Muscle of back (tissue), 13 donors: ENCODE measurements at places on chromosomes 6 and 20. TPM values are rescaled to one million over a fixed set of nuclear protein-coding genes. Genes with fewer than 3 reads are reported as not detected.

DNA sequence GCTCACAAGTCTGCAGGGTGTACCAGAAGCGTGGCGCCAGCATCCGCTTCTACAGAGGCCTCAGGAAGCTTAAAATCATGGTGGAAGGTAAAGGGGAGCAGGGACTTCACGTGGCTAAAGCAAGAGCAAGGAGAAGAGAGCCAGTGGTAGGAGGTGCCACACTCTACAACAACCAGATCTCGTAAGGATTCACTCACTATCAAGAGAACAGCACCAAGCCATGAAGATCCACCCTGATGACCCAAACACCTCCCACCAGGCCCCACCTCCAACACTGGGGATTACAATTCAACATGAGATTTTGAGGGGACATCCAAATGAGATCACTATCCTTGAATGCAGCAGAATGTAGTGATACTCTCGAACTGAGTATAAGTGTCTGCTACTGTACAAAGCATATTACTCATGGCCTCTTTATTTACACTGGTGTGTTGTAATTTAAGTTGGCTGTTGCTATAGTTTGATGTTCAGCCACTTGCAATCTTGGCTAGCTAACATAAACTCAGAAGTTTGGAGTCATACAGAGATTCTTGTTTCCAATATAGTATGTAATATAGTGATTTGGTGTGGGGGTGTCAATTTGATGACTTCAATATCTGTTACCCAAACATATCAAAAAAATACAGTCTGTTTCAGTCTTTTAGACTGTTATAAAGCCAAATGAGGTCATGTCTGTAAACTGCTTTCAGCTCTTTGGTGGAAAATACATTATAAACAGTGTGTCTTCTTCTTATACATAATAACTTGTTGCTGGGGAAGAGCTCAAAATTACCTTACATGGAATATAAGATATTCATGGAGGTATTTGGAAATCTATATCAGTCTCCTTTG, 39.4 kb upstream of the MYLIP start:
- DNase-seq, result no peak

GRCh38 chr20:31602431-31602778, 2.7 kb upstream of the ID1 start:
- no peak for DNase-seq

- DNase-seq, result no peak
Observed at GRCh38 chr6:44528370-44528644, 140.8 kb downstream of the CDC5L start.

- no peak for DNase-seq
Observed at GRCh38 chr20:47558295-47559066, 56.8 kb downstream of the NCOA3 start.

DNA sequence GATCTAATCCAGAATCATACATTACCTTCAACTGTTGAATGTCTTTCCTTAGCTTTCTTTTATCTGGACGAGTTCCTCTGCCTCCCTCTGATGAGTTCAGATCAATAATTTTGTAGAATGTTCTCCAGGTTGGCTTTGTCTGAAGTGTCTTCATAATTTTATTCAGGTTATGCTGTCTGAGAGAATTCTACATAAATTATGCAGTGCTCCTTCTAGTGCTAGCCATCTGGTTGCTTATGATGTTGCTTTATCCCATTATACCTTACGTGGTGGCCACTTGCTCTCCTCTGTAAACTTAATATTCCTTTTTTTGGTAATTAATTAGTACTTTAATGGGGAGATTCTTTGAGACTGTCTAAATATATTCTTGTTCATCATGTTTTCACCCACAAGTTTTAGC, 67.7 kb upstream of the PTCHD4 start:
- no peak for DNase-seq

- no peak for DNase-seq
Observed at GRCh38 chr6:156167016-156167624, 610.1 kb upstream of the ARID1B start.

DNA sequence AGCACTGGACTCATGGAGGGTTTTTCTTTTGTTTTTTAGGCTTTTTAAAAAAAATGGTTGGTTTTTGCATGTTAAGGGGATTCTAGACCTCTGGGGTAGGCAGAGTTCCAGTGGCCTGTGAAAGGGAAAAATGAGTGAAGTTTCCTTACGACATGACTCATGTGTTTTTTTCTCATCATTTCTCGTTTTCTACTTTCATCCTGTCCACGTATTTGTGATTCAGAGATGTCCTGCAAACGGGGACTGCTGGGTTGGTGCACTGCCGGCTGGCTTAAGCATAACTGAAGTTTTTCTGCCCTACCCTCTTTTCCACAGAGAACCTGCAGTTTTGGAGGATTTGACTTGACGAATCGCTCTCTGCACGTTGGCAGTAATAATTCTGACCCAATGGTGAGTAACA, 182.3 kb downstream of the SASH1 start:
- DNase-seq, result no peak

- no peak for DNase-seq
Observed at GRCh38 chr6:150410906-150411305, 42.1 kb downstream of the IYD start.

GRCh38 chr6:131251590-131252199, 116.4 kb downstream of the AKAP7 start:
- peak; percentile 59 for DNase-seq

DNA sequence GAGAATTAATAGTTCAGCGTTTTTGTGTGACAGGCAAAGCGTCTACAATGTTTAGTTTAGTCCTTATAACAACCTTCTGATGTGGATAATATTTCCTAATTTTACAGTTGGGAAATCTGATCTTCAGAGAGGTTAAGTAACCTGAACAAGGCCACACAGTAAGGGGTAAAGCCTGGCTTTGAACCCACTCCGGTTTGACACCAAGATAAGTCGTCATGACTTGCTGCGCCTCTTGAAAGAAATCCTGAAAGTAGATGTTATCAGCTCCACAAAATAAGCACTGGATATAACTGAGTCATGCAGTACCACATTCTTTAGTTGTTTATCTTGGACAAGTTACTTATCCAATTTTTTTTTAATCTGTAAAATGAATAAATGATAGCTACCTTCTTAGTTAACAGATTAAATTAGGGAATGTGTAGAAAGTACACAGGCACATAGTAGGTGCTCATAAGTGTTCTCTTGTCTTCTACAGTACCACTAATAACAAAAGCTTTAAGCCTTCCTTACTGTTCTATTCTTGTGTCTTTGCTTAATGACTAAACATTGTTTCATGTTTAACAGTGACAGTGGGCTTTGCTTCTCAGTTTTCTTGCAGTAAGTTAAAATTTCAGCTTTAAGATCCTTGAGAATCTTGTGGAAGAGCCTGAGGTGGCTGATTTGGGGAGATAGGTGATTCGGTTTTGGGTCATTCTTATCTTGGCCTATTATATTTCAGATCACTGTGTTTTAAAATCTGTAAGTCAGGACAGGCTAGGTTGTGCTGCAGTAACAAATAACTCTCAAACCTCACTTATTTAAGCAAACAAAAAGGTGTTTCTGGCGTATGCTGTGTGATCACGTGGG, 2.1 kb downstream of the HIVEP1 start:
- DNase-seq, result no peak

DNA sequence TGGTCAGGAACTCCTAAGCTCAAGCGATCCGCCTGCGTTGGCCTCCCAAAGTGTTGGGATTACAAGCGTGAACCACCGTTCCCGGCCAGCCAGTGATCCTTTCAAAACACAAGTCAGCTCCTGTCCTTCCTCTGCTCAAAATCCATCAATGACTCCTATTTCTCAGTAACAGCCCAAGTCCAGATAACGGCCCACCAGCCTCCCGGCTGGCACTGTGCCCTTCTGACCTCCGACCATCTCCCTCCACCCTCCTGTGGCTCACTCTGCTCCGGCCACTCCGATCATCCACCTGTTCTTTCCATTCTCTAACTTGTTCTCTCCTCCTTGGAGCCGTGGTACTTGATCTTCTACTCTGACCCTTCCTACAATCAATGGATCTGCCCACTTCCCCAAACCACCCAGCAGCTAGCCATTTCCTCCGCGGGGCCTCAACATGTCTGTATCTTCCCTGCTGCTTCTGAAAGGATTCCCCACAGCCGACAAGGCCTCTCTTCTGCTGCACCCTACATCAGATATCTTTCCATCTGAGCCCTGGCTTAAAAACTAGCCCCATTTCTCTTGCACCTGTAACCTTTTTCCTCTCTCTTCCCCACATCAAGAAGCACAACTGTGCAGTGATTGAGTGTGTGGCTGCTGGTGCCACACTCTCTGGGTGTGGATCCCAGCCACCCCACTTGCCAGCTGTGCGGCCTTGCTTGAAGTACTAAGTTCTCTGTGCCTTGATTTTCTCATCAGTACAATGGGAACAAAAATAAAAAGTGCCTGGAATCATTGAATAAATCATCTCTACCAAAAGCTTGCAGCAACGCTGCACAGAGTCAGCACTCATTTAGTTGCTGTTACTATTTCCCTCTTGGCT, 6.1 kb upstream of the ZMYND8 start:
- DNase-seq, result no peak

DNA sequence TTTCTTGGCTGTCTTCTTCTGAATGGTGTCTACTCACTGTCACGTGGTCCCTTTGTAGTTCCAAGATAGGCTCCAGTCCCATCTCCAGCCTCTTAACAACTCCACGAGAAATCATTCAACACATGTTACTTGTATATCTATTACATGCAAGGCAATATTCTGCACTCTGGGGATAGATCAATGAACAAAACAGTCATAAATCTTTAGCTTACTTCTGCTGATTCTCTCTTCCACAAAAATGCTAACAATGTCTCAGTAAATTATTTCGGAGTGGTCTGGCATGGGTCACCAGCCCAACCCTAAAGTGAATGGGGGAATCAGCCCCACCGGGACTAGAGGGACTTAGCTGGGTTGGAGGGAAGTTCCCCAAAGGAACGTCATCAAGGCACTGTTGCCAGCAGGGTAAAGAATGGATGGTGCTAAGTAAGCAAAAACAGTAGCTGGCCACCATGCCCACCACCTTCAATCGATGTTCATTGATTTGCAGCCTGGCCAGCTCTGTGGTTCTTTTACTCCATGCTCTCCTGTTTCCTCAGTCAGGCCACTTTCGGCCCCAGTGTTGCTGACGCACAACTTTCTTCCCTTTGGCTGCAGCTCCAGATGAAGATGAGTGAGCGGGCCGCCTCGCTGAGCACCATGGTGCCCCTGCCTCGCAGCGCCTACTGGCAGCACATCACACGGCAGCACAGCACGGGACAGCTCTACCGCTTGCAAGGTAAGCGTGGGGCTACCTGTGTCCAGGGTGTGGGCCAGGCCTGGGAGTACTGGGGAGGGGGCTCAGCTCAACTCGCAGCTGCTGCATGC, 167.7 kb downstream of the DOK5 start:
- DNase-seq, result peak; percentile 62

DNA sequence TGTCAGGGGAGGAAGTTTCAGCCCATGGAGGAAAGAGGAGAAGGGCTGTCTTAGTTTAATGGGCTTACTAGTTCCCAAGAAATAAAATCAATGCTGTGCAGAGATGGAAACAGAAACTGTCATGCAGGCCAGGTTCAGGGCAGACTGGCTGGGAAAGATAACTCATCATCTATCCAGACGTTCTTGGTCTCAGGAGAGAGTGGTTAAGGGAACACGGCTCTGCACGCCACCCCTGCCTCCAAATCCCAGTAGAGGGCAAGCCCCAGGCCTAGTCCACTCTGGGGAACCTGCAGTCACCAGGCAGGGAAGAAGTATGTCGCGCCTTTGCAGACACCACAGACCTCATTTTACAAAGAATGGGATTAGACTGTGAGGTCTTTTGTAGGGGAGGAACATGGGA, 12.5 kb downstream of the ALDH8A1 start:
- no peak for DNase-seq

RALY gene
- 124 TPM for polyA plus RNA-seq

ZC2HC1B gene
- not detected for polyA plus RNA-seq

RFX6 gene
- not detected for polyA plus RNA-seq

UNC5CL gene
- polyA plus RNA-seq, result 1.6 TPM

PLCB4 gene
- 6.5 TPM for polyA plus RNA-seq

PMEPA1 gene
- polyA plus RNA-seq, result 26.8 TPM

TSHZ2 gene
- 16.8 TPM for polyA plus RNA-seq

MOG gene
- not detected for polyA plus RNA-seq

LIN28B gene
- 0.08 TPM for polyA plus RNA-seq
